ENCODE measurements at places on chromosomes 13 and 19. TPM values are rescaled to one million over a fixed set of nuclear protein-coding genes. Genes with fewer than 3 reads are reported as not detected.

The NLRP5 gene
- not detected for total RNA-seq

The SYT5 gene
- 2.8 TPM for total RNA-seq

The LAIR1 gene
- total RNA-seq = not detected

The GPR183 gene
- not detected for total RNA-seq

The C19orf73 gene
- total RNA-seq = 1.5 TPM

The CABP5 gene
- total RNA-seq = not detected

The RASGRP4 gene
- not detected for total RNA-seq

The MEF2B gene
- 1.8 TPM for total RNA-seq
